Fibroblast of skin of right quadriceps (primary cell): ENCODE measurements at places on chromosomes 2 and 18.

GRCh38 chr2:241673797-241674725 is 12.6 kb downstream of the DTYMK start:
- no peak for DNase-seq

DNA sequence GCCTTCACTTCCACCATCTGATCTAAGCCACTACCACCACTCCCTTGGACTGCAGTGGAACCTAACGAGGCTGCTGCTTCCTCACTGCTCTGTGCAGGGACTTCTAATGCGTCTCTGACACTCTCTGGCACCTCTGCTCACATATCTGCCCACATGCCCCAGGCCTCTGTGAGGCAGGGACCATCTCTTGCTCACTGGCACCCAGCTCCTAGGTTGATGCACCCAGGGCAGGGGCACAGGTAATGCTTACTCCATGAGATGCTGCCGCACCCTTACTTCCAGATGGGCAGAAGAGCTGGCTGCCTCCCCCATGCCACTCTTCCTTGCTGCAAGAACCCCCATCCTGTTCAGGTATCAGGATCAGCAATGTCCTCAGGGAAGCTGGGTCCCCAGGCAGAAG is 294.0 kb upstream of the HS6ST1 start:
- no peak for DNase-seq

- no peak for DNase-seq
These were observed 14.8 kb downstream of the CASP10 start for GRCh38 chr2:201197781-201198180.

- DNase-seq: no peak
These were observed 13.4 kb upstream of the WIPF1 start for GRCh38 chr2:174611006-174611405.

DNA sequence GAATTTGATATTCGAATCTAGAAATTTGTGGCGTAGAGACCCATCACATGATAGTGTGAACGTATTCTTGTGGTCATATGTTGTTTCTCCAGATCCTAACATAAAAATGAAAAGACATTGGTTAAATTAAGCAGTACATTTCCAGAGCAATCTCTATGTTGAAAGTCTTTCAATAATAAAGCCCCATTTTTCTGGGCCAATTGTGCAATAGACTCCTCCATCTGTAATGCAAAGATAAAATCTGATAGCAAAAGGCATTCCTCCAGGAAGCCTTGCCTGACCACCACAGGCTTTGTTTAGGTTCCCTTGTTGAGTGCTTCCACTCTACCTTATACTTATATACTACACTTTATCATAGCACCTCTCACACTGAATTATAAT is 31.3 kb downstream of the APOB start:
- DNase-seq: no peak

- no peak for DNase-seq
These were observed 6.0 kb downstream of the LINC00305 start for GRCh38 chr18:64142904-64143303.

- peak; percentile 20 for DNase-seq
These were observed 199.4 kb downstream of the NYAP2 start for GRCh38 chr2:225598897-225599296.

DNA sequence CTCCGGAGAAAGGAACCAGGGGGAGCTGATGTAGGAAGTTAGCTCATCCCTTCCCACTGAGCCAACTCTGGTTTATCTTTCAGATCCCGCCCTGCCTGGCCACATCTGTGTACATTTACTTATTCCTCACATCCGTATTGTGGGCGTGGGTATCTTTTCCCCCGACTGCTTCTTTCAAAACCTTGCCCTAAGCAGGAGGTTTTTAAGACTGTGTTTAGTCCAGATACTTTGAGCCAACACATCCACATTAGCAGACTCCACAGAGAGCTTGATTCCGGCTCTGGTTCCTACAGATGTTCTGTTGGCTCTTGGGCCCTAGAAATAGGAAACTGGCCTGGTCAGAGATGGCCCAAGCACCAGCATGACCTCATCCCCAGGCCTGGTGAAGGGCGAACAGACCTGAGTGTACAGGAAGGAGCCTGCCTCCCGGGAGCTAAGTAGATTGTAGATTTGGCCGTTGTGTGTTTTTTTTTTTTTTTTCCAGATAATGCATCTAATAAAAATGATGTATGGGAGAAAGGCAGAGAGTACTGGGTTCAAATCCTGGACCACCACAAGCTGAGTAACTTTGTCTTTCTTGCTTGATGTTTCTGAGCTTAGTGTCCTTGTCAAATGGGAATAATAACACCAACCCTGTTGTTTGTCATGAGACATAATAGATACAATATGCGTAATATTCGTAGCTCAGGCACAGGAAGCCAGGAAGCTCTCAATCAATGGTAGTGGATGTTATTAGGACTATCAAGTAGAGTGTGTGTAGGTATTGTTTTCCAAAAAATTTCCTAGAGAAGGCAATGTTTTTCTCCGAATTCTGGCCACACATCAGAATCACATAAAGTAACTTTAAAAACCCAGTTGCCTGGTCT is 92.3 kb downstream of the PRKCE start:
- peak; percentile 78 for DNase-seq

- no peak for DNase-seq
These were observed 7.9 kb upstream of the ZNF407 start for GRCh38 chr18:74589811-74590210.

GRCh38 chr18:5726011-5726410 is 169.3 kb downstream of the TMEM200C start:
- no peak for DNase-seq

- no peak for DNase-seq
These were observed 289.0 kb downstream of the PTPRM start for GRCh38 chr18:7856116-7856515.

DNA sequence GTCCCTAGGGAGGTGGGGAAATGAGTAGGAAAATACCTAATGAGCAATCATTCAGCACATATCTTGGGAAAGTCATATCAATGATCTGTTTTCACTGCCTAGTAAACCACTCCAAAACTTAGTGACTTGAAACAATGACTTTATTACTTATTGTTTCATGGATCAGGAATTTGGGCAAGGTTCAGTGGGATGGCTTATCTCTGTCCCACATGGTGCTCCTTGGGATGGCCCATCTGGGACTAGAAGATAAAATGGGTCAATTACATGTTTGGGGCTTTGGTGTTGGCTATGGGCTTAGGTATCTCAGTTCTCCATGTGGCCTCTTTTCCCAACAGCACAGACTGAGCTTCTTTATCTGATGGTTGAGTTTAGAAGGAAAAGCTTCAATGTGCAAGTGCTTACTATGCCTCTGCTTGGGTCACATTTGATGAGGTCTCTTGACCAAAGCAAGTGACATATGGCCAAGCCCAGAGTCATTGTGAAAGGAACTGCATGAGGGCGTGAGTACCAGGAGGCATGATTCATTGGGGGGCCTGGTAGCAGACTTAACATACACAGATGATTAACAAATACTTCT is 218.1 kb upstream of the TNP1 start:
- peak; percentile 39 for DNase-seq

GRCh38 chr18:79847606-79848293 is 50.0 kb downstream of the KCNG2 start:
- no peak for DNase-seq

- DNase-seq: no peak
These were observed 19.9 kb upstream of the IL1R2 start for GRCh38 chr2:101971836-101972235.

GRCh38 chr2:229118927-229119326 is 152.2 kb downstream of the PID1 start:
- DNase-seq: no peak

DNA sequence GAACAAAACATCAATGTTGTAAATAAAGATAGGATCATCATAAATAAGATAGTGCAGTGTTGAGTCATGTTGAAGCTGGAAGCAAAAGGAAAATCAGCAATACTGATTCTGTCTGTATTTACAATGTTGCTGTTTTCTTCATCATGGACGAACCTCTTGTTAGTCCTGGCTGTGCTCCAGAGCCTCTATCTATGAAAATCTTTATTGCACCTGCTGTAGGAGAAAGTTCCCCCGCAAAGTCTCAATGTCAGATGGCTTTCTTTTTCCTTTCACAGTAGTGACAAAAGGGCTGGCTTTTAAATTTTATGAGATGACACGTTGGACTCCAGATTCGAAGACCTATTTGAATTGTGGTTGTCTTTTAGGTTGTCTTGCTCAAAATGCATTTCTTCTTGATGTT is 98.5 kb upstream of the LRRTM1 start:
- DNase-seq: no peak

DNA sequence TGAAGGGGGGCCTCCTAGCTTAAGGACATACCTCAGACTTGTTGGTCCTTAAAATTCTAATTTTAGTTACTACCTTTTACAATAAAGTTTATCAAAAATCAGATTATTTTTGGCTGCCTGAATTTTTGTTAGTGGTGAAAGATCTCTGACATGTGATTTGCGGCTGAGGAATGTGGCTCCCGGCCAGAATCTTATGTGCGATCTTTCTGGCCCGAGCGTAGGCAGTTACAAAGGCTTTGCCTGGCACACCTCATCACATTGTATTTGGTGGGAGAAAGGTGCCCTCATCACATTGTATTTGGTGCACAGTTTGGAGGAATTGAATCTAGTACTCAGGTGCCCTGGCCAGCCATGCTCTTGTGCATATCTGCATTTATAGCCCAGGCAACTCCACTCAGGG is 289.1 kb downstream of the GULP1 start:
- DNase-seq: no peak

DNA sequence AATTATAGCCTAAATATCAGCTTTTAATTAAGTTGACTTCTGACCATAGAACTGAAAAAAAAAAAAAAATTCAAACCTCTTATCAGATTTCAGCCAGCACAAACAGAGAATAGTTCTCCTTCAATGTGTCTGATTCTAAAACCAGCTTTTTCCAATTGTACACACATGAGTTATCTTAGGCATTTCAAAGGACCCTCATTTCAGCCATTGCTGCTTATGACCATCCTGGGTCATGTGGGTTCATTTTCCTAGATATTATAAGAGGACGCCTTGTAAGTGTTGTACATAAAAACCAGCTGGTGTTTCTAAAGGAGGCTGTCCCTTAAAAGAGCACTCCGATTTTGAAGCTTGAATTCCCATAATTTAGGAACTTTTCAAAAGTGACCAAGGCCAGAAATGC is 62.3 kb upstream of the DYNC1I2 start:
- no peak for DNase-seq

- peak; percentile 84 for DNase-seq
These were observed 12.4 kb upstream of the GMCL1 start for GRCh38 chr2:69816923-69817542.

- DNase-seq: peak; percentile 30
These were observed 152.6 kb upstream of the RND3 start for GRCh38 chr2:150640039-150640438.

DNA sequence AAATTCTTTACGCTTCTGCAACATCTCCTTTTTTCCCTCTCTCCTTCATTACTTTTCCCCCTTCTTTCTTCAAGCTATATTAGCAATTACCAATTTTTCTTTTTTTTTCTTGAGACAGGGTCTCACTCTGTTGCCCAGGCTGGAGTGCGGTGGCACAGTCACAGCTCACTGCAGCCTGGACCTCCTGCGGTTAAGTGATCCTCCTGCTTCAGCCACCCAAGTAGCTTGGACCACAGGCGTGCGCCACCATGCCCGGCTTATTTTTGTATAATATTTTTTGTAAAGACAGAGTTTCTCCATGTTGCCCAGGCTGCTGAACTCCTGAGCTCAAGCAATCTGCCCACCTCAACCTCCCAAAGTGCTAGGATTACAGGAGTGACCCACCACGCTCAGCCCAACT is 70.7 kb downstream of the EPG5 start:
- no peak for DNase-seq

GRCh38 chr2:8086796-8087479 is 594.9 kb upstream of the ID2 start:
- DNase-seq: peak; percentile 98

DNA sequence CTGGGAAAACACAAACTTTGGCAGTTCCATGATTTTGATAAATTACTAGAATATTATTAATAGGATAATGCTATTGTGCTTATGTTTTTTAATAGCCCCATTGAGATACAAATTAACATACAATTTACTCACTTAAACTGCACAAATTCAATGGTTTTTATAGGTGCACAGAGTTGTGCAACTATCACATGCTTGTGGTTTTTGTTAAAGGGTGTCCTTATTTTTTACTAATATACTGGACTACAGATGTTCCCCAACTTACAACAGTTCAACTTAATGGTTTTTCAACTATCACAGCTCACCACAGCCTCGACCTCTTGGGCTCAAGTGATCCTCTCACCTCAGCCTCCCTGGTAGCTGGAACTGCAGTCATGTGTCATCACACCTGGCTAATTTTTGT is 76.6 kb downstream of the OSBPL1A start:
- no peak for DNase-seq

- no peak for DNase-seq
These were observed 46.1 kb upstream of the FOSL2 start for GRCh38 chr2:28346587-28346986.

DNA sequence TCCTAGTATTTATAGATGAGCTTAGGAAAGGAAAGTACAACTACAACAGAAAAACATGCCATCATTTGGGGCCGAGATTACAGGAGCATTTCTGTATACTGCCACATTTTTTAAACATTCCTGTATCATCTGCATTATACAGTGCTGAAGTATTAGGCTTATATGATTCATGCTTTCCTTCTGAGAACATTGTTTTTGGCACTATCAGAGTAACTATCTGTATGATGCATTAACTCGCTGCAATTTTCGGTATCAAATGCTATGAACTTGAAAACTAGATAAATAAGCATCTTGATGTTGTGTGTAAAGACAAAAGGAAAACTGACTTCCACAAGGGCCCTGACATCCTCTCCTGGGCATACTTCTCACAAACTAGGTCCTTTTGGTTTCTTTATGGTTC is 102.0 kb downstream of the RIT2 start:
- peak; percentile 2 for DNase-seq

DNA sequence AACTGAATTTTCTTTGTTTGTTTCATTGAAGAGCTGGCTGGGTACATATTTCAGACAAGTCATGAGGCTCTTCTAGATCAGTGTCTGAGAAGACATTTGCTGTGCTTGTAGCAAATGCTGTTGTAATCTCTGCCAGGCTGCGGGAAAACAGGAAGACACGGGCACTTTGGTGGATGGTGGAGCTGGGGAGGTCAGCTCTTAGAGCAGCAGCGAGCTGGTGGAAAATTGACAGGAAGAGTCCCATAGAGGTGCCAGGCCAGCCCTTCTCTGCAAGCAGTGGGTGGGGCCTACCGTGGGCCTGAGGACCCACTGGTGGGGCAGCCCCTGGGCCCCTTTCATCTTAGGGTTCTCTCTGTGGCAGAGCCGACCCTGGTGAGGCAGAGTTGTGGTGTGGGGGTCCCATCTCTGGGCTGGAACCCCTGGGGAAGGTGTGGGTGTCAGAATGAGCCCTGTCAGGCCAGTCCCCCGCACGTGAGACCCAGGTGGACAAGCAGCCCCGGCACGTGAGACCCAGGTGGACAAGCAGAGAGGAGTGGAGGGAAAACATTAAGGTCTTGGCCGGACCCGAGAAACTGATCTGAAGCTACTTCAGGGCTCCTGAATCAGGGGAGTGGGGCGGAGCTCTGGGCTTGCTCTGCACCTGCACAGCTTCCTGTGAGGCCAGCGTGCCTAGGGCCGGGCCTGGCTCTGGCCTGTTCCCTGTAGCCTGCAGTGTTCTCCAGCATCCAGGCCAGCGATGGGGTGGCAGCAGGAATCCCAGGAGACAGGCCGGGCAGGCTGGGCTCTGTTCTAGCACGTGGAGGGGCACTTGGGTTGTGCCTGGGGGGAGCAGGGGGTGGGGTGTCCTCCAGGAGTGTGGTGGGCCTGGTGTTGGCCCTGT is 273.5 kb upstream of the HDAC4 start:
- DNase-seq: no peak
